ENCODE measurements at places on chromosomes 16 and 17. TPM values are rescaled to one million over a fixed set of nuclear protein-coding genes. Genes with fewer than 3 reads are reported as not detected.

DNA sequence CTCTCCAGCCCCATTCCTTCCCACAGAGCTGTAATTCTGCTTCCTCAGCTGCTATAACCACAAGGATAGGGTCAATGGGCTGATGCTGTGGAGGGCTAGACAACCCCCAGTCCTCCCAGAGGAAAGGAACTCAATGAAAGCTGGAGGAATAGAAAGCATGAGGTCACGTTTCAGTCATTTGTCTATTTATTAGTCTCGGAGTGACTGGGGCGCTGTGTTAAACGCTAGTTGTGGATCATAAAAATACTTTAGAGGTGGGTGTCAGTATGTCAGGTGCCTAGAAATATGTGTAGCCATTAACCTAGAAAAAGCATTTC, 787 bp upstream of the CCL3L1 start:
- no peak for DNase-seq

DNA sequence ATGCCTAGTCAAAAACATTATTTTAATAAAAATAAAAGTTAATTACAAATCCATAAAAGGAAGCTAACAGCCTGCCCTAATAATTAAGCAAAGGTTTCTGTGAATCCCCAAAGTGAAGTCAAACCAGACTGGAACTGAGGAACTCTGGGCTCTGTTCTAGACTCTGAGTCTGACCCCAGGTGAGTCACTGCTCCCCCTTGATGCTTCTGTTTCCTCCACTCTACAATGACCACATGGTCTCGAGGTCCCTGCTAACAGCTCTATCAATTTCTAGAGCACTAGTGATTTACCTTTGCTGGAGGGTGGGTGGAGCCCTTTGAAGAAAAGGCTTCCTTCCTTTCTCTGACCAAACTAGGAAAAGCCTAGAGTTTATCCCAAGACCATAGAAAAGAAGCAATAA, 32.4 kb downstream of the XPO6 start:
- no peak for DNase-seq

GRCh38 chr17:75927286-75927922, 13.4 kb downstream of the FBF1 start:
- DNase-seq: no peak

DNA sequence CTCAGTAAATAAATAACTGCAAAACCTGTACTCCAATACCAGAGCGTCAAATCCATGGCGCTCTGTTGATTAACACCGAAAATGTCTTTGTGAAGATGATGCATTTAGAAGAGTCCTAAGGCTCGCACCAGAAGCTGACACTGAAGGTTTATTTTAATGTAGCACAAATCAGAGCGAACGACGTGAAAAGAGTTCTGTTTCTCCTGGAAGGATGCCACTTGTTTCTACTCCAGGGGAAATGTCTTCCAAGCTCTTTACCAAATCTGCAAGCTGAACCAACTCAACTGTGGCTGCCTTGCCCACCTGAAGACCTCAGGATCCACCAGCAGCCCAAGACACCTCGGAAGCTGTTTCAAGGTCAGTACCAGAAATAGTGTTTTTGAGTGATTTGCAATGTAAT, 194.4 kb upstream of the MAF start:
- DNase-seq: no peak

- no peak for DNase-seq
Measured at GRCh38 chr16:15843635-15844279, 13.1 kb downstream of the MYH11 start.

GRCh38 chr17:67711916-67712315, 5.8 kb upstream of the NOL11 start:
- DNase-seq: no peak

DNA sequence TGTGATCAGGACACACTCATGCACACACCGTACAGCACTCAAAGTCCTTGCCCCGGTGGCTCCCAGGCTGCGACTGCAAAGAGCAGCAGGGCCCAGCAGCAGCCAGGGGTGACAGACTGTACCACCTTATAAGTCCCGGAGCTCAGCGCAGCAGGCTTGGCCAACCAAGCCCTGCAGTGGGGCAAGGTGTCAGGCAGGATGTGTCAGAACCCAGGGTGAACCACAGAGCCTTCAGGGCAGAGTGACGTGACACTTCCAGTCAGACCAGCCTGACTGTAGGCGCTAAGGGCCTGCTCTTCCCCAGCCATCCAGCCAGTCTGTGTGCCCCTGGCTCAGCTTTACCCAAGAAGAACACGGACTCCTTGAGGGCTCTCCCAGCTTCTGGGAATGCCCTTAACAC, 204.1 kb downstream of the COPRS start:
- no peak for DNase-seq

GRCh38 chr16:74450236-74450635, 29.0 kb upstream of the CLEC18B start:
- DNase-seq: no peak

DNA sequence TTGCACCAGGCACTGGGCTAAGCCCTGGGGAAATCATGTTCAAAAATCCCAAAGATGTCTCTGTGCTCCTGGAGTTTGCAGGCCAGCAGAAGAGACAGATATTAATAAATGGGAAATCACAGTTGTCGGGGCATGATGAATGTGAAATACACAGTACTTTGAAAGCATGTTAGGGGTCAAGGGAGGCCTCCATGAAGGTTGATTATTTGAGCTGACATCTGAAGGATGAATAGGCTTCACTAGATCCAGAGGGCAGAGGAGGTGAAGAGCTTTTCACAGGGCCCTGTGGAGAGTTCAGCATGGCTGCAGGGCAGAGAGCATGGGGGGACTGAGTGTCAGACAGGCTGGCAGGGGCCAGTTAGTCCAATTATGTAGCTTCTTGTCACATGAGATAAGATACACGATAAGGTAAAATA, 2.6 kb downstream of the ANKRD40CL start:
- DNase-seq: no peak

The HYDIN gene
- 6.2 TPM for total RNA-seq

All from mucosa of gallbladder (tissue), 1 donor.